A549 (cell line): ENCODE measurements at places on chromosomes 11 and 22. TPM values are rescaled to one million over a fixed set of nuclear protein-coding genes. Genes with fewer than 3 reads are reported as not detected.

OR52A1 gene
- polyA plus RNA-seq = not detected in 3 replicates

FAM227A gene
- polyA plus RNA-seq = 1.4 to 1.7 TPM (median 1.4 TPM) in 3 replicates

SOX6 gene
- 0.07 to 0.08 TPM in 2 of 3 replicates, not detected in the other for polyA plus RNA-seq

- no peak for DNase-seq
Observed at GRCh38 chr11:66081505-66081904, 11.4 kb downstream of the PACS1 start.

DNA sequence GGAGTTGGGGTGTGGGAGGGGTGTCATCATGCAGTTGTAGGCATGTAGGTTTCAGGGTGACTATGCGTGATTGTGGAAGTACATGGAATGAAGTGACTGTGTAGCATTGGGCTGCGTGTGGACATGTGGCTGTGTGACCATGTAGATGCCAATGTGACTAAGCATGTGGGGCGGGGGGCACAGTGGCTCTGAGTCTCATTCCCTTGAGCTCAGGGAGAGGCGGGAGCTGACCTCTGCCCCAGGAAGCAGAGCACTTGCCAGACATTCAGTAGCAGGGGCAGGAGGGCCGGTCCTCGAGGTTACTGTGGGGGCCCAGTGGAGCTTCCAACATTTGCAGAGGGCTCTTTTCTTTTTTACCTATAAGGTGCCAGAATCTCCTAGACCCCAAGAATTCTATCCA, 440 bp upstream of the KLHL35 start:
- no peak for DNase-seq

GRCh38 chr22:27132400-27132799, 475.0 kb downstream of the MIAT start:
- DNase-seq = no peak

- peak; percentile 25 for DNase-seq
Observed at GRCh38 chr22:35684270-35684700, 33.4 kb upstream of the APOL5 start.

GRCh38 chr11:131942878-131943277, 572.5 kb downstream of the NTM start:
- DNase-seq = no peak
